Activated CD8-positive, alpha-beta memory T cell treated with anti-CD3 and anti-CD28 coated beads, Interleukin-2, amount 50 U/mL, for 4 hours (primary cell): ENCODE measurements at places on chromosomes 6 and 20.
A peak's percentile ranks its signal among the peaks of the same experiment; 100 is the strongest.

- peak; percentile 48 for DNase-seq
Measured at GRCh38 chr6:139540276-139540675, 165.8 kb upstream of the CITED2 start.

DNA sequence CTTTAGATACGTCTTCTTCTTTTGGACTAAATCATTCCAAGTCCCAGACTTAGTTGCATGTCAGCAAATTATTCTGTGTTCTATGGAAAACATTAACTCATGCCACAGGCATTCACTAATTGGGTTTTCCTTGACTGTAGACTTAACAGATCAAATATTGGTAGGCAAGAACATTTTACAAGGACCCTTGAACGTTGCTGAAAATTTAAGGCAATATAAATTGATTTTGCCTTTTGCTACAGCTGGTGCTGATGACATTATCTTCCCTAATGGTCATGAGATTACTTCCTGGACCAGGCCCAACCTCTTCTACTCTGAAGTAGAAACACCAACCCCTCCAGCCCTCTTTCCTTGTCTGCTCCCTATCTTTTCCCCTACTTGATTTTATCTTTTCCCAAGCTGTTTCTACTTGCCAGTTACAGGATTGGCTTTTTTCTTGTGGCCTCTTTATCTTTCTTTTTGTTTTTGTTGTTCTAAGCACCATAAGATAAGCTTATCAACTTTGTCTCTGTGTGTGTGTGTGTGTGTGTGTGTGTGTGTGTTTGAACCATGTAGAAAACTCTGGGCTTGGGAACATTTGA, 514.0 kb upstream of the SOX4 start:
- DNase-seq = no peak

- peak; percentile 49 for DNase-seq
Measured at GRCh38 chr6:142871910-142872331, 73.1 kb downstream of the HIVEP2 start.

DNA sequence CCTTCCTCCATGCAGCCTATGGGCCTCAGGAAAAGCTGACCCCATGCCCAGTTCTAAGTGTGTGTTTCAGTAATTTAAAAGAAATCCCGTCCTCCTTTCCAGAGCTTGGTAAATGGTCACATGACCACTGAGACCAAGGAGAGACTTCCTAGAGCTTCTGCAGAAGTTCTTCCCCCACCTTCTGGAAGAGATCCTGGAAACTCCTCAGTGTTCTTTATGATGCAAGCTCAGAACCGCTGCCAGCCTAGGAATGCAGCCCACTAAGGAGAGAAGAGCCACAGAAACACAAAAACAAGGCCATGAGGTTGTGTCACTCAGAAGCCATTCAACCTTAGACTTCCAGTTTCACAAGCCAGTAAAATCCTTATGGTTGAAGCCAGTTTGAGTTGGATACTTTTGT, 348.4 kb downstream of the TPBG start:
- no peak for DNase-seq

GRCh38 chr6:157083343-157083742, 240.0 kb downstream of the TMEM242 start:
- DNase-seq = no peak

- no peak for DNase-seq
Measured at GRCh38 chr20:62745952-62746288, 37.3 kb downstream of the NTSR1 start.

- DNase-seq = no peak
Measured at GRCh38 chr20:52193886-52194545, 2.4 kb upstream of the ZFP64 start.

GRCh38 chr6:152399399-152399798, 237.8 kb downstream of the SYNE1 start:
- no peak for DNase-seq

DNA sequence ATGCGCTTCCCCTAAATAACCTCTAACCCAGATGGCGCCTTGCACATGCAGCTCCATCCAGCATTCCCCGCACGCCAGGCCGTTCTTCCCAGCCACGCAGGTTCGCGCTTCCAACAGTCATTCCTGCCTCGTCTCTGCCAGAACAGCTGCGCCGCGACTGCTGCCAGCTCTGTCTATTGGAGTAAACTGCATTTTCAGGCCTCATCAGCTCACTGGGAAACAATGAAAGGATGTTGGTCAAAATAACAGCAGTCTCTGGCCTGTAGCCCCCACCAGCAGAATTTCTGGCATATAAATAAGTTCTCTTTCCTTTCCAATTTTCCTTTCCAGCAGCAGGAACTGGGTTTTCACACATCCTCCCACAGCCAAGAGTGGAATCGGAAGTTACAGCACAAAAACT, 14.6 kb downstream of the NRSN1 start:
- no peak for DNase-seq

GRCh38 chr20:16240355-16240754, 332.9 kb downstream of the KIF16B start:
- DNase-seq = no peak

- DNase-seq = no peak
Measured at GRCh38 chr6:7805850-7806214, 79.9 kb downstream of the BMP6 start.

DNA sequence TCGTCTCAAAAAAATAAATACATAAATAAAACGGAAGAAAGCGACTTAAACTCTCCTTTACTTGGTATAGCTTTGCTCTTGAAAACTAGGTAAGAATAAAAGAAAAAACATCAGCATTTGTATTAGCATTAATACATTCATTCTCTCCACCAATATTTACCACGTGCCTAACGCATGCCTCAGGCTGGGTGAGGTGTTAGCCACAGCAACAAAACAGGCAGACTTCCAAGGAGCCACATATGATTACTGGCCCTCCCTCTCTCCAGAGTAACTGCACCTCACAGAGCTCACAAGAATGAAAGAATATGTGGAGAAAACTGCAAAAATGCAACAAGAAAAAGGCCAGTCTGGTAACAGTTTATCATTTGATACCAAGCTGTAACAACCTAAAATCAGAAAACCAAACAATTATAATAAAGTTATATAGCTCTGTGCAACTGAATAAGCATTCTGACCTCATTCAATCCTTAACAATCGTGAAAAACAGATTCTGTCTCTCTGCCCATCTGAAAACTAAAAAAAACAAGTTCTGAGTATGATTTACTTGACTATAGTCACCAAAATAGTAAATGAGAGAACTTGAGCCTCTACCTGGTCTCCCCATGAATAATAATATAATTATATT, 5.2 kb downstream of the NAPB start:
- no peak for DNase-seq

DNA sequence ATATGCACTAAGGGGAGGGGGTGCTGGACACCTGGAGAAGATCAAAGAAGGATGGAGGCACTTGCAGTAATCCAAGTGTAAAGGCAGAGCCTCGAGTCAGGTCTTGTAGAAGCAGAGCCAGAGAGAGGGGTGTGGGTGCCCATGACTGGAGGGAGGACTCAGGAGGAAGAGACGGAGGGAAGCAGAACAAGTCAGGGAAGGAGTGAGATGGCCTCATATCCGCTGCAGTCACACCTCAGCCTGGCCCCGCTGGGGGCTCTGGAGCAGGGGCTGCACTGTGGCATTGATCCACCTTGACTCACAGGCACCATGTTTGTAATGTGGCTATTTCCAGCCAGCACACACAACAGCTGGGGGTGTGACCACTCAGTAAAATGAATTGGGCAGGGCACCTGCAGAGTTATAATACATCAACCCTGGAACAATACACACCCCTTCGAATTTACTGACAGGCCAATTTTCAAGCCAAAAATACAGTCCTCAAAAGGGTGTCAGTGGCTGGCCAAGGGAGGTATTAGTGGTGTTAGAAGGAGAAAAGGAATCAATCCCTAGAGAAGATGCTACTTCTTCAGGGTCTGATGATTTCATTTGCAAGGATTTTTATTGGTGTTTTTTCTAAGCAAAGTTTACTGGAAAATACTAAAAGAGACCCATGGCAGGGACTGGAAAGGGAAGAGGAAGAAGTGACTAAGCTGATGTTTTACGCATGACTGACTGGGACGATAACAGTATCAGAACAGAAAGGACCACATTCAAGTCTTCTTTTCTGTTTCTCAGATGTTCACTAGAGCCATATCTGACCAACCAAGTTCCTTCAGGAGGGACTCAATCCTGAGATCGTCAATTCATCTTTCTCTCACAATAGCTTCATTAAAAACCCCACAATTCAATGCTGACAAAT, 18.9 kb upstream of the NXT1 start:
- DNase-seq = no peak
